Muscle of leg (tissue), 16 donors: ENCODE measurements at places on chromosomes 4 and X. TPM values are rescaled to one million over a fixed set of nuclear protein-coding genes. Genes with fewer than 3 reads are reported as not detected.

GRCh38 chrX:1564750-1565683 lies 26.4 kb upstream of the AKAP17A start:
- DNase-seq, result no peak

GRCh38 chr4:27046851-27047250 lies 186.2 kb downstream of the STIM2 start:
- no peak for DNase-seq

GRCh38 chrX:10083809-10084208 lies 73.0 kb upstream of the CLCN4 start:
- peak; percentile 70 for DNase-seq

- DNase-seq, result no peak
Observed at GRCh38 chr4:80180743-80181142, 16.6 kb upstream of the PRDM8 start.

DNA sequence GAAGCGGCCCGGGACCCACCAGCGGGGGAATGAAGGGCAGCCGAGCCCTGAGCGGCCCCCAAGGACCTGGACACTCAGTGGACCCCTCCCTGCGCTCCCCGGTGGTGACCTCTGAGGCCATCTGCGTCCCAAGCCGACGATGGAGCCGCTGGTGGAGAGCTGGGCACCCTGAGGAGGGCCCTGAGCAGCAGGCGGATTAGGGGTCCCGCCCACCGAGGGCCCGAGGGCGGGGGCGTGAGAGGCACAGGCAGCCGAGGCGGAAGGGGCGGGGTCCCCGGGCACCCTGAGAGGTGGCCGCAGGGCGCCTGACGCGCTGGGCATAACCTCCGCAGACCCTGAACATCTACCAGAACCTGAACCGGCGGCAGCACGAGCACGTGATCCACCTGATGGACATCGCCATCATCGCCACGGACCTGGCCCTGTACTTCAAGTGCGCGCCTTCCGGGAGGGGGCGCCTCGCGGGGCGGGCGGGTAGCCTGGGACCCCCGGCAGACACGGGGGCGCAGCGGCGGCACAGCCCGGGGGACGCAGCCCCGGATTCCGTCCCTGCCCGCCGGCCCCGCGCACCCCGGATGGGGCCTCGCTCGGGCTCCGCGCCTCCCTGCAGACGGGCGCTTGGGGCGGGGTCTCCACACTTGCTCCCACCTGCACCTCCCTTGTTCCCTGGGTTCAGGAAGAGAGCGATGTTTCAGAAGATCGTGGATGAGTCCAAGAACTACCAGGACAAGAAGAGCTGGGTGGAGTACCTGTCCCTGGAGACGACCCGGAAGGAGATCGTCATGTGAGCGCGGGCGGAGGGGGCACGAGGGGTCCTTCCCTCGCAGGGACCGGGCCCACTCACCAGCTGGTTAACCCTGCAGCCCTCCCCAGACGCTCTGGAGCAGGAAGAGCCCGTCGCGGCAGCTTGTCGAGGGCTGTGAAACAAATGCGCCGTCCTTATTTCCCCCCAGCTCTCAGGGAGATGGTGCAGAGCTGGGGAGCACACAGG lies 10.3 kb downstream of the ATP5ME start:
- peak; percentile 74 for DNase-seq

Gene UCHL1
- total RNA-seq, result 28.6 TPM

Gene SCD5
- 10.2 TPM for total RNA-seq

GRCh38 chrX:116756958-116757357 lies 294.2 kb upstream of the CT83 start:
- peak; percentile 84 for DNase-seq
